ENCODE measurements at places on chromosomes 16 and 17. TPM values are rescaled to one million over a fixed set of nuclear protein-coding genes. Genes with fewer than 3 reads are reported as not detected.

The RNFT1 gene
- 7.7 TPM for total RNA-seq

The TBC1D3 gene
- not detected for total RNA-seq

The SLC43A2 gene
- 9.4 TPM for total RNA-seq

The GGT6 gene
- total RNA-seq, result not detected

The KRT12 gene
- total RNA-seq, result not detected

The GNGT2 gene
- total RNA-seq, result 1.2 TPM

The SLC25A19 gene
- 15.4 TPM for total RNA-seq

The ESRP2 gene
- 0.15 TPM for total RNA-seq

The GRAP gene
- 2.1 TPM for total RNA-seq

The TNFRSF13B gene
- total RNA-seq, result not detected

The DRC7 gene
- not detected for total RNA-seq
